ENCODE measurements at places on chromosomes 11 and 22.

- no peak for DNase-seq
Observed at GRCh38 chr22:50600538-50600937, at the start of gene MAPK8IP2. MAPK8IP2 (plus strand) TSS chr22:50600793; CDS start chr22:50600819, 26 bp downstream.

- DNase-seq: no peak
Observed at GRCh38 chr11:48064306-48064705, 83.9 kb downstream of the PTPRJ start.

DNA sequence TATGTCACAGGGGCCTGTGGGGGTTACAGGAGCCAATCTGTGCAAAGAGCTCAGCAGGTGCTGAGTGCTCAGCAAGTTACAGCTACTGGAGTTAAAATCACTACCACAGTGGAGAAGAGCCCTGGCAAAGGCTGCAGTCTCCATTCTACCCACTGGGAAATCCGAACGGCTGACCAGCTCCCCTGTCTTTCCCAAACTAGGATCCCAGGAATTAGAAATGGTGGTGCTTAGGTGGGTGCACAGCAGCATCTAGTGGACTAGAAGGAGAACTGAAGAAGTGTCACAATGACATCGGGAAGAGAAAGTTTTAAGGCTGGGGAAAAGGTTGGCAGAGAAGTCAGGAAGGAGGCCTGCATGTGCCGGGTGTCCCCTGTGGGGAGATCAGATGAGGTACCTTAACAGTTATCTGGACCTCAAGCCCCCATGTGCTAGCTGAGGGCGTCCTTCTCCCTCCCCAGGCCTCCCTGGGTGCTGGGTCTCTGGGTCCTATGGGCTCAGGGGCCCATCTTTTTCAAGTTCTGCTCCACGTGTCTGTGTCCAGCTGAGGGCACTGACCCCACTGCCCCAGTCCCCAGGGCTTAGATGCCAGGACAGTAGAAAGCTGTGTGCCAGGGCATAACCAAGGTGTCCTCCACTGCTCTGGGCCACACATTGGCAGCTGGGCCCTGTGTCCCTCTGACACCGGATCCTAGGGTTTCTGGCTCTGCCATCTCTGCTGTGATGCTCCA lies 1.9 kb downstream of the PIWIL3 start:
- no peak for DNase-seq

- DNase-seq: no peak
Observed at GRCh38 chr11:36346562-36347383, 50.7 kb downstream of the PRR5L start.

- DNase-seq: no peak
Observed at GRCh38 chr11:103792981-103793468, 243.4 kb upstream of the DDI1 start.

DNA sequence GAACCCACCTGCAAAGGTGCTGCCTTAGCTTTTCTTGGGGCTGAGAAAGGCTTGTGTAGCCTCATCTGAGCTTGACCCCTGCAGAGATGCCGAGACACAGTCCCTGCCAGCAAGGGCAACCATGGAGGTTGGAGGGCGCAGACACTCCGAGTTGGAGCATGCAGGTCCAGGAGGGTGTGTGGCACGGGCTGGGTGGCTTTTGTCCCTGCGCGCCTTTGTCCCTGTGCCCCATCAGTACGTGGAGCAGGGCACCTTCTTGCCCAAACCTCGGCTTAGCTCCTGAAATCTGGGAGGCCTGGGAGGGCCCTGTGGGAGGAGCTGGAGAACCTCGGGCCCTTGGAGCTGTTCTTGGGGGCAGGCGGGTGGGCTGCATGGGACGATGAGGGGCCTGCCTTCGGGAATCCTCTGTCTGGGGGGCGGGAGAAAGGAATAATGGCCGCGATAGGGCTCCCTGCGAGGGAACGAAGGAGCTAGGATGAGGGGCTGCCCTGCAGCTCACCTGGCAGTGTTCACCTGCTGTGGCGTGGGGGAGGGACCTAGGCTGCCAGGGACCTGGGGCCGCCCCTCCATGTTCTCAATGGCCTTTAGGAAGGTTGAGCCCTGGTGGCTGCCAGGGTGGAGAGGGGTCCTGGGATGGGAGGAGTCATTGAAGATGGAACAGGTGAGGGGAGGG lies 3.4 kb downstream of the BRSK2 start:
- DNase-seq: no peak

- DNase-seq: no peak
Observed at GRCh38 chr11:7418061-7418460, 67.2 kb upstream of the OLFML1 start.

GRCh38 chr11:94795476-94796189 lies 27.5 kb downstream of the AMOTL1 start:
- no peak for DNase-seq

- DNase-seq: no peak
Observed at GRCh38 chr11:108975641-108976071, 310.8 kb downstream of the DDX10 start.

- no peak for DNase-seq
Observed at GRCh38 chr22:36369922-36370791, 17.6 kb downstream of the MYH9 start.

- DNase-seq: no peak
Observed at GRCh38 chr11:35784699-35785098, 122.1 kb downstream of the TRIM44 start.

GRCh38 chr11:66112601-66113499 lies 42.8 kb downstream of the PACS1 start:
- DNase-seq: no peak

DNA sequence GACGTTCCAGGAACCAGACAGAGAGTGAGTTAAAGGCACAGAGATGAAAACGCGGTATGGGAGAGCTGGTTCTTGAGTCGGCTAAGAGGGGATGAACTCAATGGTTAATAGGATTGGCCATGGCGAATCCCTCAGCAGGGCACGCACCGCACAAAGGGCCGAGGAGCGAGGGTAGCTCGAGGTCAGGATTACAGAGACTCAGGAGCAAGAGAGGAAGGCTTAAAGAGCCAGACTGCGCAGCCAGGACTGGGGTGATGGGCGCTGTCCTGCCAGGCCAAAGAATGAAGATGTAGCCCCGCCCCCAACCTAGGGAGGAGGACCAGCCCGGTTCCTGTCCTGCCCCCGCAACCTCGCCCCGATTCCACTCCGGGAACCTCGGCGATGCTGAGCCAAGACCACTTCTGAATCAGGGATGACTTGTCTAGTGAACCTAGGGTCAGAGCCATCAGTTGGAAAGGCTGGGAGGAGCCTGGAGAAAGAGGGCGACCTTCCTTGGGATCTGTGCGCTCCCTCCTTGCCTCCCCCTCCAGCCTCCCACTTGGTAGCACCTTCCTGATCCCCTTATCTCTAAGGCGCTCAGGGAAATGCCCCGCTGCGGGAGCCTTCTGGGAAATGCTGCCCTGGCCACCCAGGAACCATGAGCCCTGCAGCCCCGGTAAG lies at the start of gene PLEKHB1:
Gene PLEKHB1 (plus strand): TSS at position 610 of the 660 bp plus-strand sequence. CDS start 28 bp downstream, at position 638.
- no peak for DNase-seq

- no peak for DNase-seq
Observed at GRCh38 chr11:123344790-123345357, 85.2 kb upstream of the GRAMD1B start.

DNA sequence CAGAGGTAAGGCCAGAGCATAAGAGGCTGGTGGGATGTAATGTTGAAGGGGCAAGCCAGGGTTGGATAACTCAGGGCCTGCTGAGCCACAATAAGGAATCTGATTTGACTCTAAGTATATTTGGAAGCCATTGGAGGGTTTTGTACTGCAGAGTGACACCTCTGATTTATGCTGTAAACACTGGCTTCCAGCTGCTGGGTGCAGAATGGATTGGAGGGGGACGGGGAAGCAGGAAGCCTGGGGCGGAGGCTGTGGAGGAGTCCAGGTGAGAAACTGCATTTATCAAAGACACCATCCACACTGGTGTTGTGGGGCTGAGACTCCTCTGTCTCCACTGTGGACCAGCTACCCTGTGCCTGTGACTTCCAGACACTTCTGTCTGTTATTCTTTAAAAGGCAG lies 26.8 kb downstream of the MIAT start:
- DNase-seq: no peak

DNA sequence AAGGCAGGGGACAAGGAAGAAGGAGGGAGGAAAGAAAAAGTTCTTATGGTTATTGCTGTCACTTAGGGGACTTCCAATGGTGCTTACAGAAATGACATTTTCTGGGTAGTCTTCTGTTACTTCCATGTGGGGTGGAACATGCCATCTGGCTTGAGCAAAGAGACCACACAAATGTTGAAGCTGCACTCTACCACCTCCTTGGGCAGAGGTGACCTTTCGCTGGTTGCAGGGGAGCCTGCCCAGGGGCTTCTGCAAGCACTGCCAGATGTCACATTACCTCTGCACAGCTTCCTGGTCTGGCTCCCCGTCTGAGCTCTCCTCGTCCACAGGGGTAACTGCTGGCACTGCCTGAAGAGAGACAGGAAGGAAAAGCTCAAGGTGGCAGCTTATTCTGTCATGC lies 32.6 kb upstream of the APOA1 start:
- DNase-seq: no peak

DNA sequence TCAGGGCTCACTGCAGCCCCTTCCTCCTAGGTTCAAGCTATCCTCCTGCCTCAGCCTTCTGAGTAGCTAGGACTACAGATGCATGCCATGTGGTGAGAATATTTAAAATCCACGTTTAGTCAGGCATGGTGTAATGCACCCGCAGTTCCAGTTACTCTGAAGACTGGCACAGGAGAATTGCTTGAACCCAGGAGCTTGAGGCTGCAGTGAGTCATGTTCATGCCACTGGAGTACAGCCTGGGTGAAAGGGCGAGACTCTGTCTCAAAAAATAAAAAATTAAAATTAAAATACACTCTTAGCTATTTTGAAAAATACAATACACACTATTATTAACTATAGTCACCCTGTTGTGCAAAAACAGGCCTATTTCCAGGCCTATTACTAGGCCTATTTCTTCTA lies 38.4 kb downstream of the NOX4 start:
- no peak for DNase-seq

DNA sequence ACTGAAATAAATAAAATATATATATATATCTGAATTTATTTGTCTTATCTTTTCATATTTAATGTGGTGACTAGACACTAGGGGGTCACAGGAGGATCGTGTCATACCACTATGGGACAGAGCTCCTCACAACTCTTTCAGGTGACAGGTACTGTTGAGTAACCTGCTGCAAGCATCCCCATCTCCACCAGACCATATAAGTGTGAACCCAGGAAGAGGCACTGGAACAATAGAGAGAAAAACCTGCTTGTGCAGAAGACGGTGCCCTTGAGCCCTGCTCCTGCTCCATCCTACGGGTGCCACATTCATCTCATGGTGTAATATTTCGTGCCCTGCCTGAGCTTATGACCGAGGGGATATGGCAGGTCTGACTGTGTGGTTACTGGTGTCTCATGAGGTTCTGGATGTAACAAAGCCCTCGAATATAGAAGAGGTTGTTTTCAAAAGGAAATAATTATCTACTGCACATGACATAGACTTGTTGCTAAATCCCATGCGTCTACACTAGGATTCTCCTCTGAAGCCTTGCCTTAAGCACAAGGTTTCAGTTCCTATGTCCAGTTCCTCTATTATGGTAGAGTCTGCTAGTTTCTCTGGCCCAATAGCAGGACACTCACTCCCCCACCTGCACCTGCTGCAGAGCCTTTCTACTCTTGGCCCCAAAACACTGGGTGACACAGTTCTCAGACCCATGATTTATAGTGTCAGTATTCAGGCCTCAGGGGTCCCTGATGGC lies 70.4 kb downstream of the GGTLC2 start:
- no peak for DNase-seq

DNA sequence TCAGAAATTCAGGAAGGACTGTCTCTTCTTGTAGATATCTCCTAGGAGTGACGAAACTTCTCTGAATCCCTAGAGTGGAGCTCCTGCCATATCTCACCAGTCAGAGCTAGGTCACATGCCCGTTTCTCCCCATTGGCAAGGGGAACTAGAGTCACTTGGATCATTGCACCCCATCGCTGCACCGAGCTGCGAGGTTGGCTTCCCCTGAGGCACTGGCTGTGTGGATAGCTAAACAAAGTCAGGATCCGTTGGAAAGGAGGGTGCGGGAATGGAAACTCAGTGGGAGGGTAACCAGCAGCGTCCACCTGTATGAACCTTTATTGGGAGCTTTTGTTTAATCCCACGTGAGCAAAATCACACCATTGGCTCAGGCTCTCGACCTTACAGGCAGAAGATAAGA lies 283.8 kb downstream of the BRD1 start:
- DNase-seq: no peak

DNA sequence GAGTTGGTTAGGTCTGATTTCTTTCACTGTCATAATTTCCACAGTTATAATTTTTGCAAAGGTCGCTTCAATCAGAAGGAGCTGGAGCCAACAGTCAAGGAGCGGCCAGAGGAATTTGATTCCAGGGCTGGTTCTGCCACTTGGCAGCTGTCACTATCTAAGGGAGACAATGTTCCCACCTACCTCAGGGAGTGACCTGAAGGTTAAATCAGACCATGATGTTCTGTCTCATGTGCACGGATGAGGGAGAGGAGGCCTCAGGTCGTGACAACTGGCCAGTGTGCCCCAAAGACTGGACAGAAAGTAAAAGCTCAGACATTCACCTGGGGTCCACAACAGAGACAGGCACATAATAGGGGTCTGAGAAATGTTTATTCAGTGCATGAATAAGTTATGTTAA lies 7.6 kb downstream of the MRGPRD start:
- no peak for DNase-seq

GRCh38 chr11:128614026-128614425 lies 26.7 kb upstream of the ETS1 start:
- no peak for DNase-seq

- no peak for DNase-seq
Observed at GRCh38 chr11:134666273-134667174, 254.5 kb upstream of the B3GAT1 start.

- DNase-seq: no peak
Observed at GRCh38 chr11:120667281-120667680, 155.7 kb downstream of the GRIK4 start.

- no peak for DNase-seq
Observed at GRCh38 chr11:45752106-45752505, 52.8 kb upstream of the SLC35C1 start.

- DNase-seq: no peak
Observed at GRCh38 chr11:48033918-48034341, 53.6 kb downstream of the PTPRJ start.

GRCh38 chr22:25131198-25131887 lies 68.3 kb upstream of the CRYBB3 start:
- no peak for DNase-seq

- no peak for DNase-seq
Observed at GRCh38 chr11:134670247-134670782, 258.3 kb upstream of the B3GAT1 start.
